ENCODE measurements at places on chromosomes 5 and 9.

- no peak for DNase-seq
These were observed 24.4 kb downstream of the CYFIP2 start for GRCh38 chr5:157290156-157290980.

DNA sequence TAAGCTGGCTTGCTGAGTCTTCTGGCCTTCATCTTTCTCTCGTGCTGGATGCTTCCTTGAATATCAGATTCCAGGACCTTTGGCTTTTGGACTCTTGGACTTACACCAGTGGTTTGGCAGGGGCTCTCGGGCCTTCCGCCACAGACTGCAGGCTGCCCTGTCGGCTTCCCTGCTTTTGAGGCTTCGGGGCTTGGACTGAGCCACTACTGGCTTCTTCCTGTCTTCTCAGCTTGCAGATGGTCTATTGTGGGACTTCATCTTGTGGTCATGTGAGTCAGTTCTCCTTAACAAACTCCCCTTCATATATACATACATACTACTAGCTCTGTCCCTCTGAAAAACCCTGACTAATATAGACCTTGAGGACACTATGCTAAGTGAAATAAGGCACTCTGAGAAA is 78.3 kb upstream of the SSBP2 start:
- no peak for DNase-seq

DNA sequence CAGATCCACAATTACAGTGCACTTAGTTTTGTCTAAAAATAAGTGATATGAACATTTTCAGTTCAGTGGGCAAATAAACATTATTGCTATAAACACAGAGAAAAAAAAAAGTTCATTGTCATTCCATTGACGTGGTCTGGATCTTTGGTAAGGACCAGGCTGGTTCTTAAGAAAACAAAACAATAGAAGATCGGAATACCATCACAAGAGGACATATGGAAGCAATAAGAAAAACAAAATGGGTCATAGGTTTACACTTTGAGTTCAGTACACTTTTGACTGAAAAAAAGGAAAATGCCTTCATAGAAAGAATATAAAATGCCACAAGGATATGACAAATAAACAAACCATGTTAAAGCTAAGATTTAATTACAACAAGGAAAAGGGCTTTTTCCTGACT is 289.5 kb upstream of the TYRP1 start:
- no peak for DNase-seq

DNA sequence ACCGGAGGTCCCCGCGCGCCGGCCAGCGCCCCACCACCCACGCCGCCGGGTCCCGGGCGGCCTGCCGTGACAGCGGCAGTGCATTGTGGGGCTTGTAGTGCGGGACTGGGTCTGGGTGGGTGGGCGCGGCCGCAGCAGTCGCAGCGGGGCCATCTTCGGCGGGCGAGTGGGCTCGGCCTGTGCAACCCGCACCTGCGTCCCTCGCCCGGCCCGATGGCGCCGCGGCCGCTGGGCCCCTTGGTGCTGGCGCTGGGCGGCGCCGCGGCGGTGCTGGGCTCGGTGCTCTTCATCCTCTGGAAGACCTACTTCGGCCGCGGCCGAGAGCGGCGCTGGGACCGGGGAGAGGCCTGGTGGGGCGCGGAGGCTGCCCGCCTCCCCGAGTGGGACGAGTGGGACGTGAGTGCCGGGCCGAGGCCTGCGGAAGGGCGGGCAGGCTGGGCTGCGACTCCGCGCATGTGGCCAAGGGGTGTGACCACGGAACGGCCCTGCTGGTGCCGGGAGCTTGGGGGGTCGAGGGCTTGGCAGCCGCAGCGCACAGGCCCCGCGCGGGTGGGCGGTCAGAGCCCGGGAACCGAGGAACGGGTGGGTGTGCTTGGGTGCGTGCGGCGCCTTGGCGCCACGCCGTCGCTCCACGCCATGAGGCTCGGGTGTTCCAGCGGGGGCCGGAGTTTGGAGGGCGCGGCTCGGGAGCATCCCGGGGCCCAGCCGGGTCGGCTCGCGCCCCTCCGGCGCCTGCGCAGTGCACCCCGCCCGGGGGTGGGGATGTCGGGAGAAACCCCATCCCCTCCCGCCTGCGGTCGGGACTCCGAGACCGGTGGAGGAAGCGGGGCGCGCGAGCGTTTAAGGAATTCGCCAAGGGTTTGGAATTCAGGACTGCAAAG is at the start of gene ARL10:
ARL10 (plus strand) TSS at position 137 of the 881 bp plus-strand sequence; CDS start at position 214, 77 bp downstream.
- no peak for DNase-seq

- no peak for DNase-seq
These were observed 447.0 kb downstream of the KIF4B start for GRCh38 chr5:155460501-155460931.

- DNase-seq: no peak
These were observed 291.9 kb downstream of the COX7C start for GRCh38 chr5:86909418-86910295.

DNA sequence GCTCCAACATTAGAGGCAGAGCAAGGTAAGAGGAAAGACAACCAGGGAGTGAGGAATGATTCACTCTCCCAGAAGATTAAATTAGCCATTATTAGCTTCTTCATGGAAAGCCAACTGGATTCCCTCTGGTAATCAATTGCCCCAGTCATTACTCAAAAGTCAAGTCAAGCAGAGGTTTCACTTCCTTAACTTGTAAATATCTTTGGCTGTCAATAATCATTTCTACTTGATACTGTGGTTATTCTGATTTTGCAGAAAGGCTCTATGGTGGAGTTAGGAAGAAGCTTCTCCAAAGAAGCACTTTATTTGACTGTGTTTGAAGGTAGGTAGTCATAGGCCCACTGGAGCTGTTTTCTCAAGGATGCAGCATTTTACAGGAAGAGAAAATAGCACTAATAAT is 78.0 kb downstream of the JAKMIP2 start:
- DNase-seq: no peak

- no peak for DNase-seq
These were observed 413.9 kb downstream of the GADD45G start for GRCh38 chr9:90018688-90019087.

DNA sequence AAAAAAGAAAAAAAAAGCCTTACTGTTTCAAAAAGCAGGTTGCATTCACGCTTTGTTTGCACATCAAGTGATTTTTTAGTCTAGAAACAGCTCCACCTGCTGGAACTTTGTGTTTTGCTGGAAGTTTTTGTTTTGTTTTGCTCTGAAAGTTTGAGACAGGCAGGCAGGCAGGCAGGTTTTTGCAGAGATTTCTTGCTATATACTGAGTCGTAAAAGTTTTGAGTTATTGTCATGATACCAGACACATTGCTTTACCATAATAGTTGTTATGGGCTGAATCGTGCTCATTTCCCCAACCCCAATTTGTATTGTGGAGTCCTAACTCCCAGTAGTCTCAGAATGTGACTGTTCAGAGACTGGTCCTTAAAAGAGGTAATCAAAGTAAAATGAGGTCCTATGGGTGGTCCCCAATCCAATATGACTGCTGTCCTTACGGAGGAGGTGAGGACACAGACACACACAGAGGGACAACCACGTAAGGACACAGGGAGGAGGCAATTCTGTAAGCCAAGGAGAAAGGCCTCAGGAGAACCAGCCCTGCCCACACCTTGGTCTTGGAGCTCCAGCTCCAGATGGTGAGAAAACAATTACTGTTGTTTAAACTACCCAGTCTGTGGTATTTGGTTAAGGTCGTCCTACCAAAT is 20.9 kb downstream of the OR2Y1 start:
- DNase-seq: peak; percentile 15

DNA sequence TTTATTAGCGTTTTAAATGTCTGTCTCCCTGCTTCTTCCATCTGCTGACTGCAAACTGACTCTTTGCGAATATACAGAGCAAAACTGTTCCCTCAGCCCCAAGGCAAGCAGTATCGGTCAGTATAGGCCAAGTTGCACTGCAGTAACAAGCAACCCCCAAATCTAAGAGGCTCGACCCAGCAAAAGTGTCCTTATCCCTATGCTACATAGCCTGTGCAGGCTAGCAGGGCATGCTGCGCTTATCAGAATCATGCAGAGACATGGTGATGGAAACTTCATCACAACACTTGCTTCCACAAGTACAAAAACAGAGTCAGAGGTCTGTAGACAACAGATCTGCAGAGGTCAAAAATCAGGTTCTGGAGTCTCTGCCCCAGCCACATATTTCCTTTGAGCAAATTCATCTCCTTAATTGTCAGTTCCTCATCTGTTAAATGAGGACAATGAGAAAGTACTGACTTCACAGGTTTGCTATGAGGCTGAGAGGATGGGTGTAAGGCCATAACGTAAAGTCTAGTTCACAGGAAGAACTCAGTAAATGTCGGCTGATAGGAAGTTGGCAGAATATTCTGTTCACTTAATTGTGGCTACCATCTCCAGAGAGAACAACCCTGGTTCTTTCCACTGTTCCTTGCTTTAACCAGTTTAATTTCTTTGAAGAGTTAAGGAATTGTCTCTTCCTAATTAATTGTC is 9.6 kb upstream of the IL17B start:
- no peak for DNase-seq

GRCh38 chr5:10536931-10537579 is 26.8 kb upstream of the ANKRD33B start:
- DNase-seq: no peak

- no peak for DNase-seq
These were observed 102.1 kb upstream of the SSBP2 start for GRCh38 chr5:81853030-81853357.

GRCh38 chr5:177372910-177373309 is 11.3 kb upstream of the SLC34A1 start:
- no peak for DNase-seq

DNA sequence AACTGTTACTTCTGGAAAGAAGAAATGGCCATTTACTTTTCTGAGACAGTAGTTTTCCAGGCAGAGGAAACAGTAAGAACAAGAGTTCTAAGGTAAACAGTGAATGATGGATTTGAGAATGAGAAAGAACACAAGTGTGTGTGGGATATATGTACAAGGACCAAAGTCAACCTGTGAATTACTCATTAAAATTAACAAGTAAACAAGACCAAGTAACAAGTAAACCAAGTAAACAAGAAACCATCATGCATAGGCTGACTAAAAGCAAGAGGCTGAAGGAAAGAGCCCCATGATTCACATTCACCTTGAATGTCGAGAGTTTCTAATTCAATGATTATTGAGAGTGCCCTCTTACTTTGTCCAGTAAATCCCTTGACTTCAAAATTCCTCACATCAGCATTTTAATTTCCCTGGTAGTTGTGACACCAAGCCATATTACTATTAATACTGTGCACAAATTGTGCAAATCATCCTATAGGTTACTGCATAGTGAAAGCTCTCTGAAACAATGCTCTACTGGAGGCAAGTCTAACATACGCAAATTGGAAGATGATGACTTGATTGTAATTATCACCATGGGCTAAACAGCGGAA is 9.8 kb upstream of the MARCOL start:
- DNase-seq: no peak

- DNase-seq: no peak
These were observed 279.1 kb upstream of the EFNA5 start for GRCh38 chr5:107949688-107950341.

GRCh38 chr5:15545082-15545481 is 45.1 kb downstream of the FBXL7 start:
- DNase-seq: no peak
